ENCODE measurements at places on chromosomes 13 and 19.
A peak's percentile ranks its signal among the peaks of the same experiment; 100 is the strongest.

GRCh38 chr13:53138376-53139036 lies 109.9 kb downstream of the OLFM4 start:
- DNase-seq = no peak

- DNase-seq = no peak
These were observed 156.5 kb downstream of the LMO7 start for GRCh38 chr13:75792526-75793187.

- DNase-seq = no peak
These were observed 7.4 kb upstream of the CYP4F3 start for GRCh38 chr19:15633082-15633835.

DNA sequence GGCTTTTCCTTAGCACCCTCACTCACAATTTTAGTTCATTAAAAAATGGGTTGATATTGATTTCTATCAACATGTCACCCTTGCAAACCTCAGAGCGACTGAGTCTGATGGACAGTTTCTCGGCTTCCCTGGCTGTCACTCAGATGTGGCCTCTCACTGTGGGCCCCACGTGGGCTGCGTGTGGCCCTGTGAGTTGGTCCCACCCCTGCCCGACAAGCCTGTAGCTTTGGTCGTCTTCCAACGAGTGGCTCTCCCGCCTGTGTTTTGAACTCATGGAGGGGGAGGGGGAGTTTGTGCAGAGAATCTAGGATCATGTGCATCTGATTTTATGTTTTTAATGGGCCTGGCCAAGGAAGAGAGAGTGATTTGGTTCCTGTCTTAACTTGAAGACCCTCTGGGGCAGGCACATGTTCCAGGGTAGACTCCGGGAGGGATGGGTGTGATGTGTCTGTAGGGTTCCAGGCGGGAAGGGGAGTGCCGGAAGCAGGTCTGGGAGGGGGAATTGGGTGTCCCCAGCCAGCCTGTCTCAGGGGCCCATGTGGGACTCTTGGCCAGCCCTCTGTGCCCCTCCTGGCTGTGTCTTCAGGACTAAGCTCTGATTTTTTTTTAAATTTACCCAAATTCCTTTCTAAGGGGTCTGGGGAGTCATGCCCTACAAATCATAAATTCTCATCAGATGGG lies 18.9 kb downstream of the ATP11A start:
- DNase-seq = no peak

- no peak for DNase-seq
These were observed 67.3 kb downstream of the FOXO1 start for GRCh38 chr13:40599124-40599523.

DNA sequence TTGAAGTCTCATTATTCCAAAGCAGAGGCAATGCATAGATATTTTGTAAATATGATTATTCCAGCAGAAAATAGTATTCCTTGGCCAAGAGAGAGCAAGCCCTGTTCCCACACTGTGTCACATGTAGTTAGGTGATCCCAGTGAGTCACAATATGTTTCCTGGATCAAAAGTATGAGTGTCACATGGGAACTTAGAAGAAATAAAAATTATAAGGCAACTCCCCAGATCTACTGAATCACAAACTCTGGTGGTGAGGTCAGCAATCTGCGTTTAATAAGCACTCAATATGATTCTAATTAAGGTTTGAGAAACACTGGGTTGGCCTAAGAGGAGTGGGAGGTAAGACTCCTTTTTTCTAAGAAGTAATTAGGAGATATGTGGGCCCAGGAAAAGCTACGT lies 1504.5 kb upstream of the PCDH20 start:
- DNase-seq = no peak

- DNase-seq = no peak
These were observed 278.1 kb downstream of the DNAJC15 start for GRCh38 chr13:43301346-43301969.

GRCh38 chr13:99305566-99305965 lies 1.6 kb downstream of the GPR183 start:
- DNase-seq = no peak

- DNase-seq = no peak
These were observed 26.9 kb downstream of the TMED1 start for GRCh38 chr19:10808937-10809649.

GRCh38 chr19:1935484-1936208 lies 5.3 kb upstream of the CSNK1G2 start:
- DNase-seq = peak; percentile 92

GRCh38 chr19:56953470-56953869 lies 112.9 kb upstream of the PEG3 start:
- no peak for DNase-seq

GRCh38 chr13:48000559-48001113 lies 437 bp downstream of the SUCLA2 start:
- DNase-seq = no peak

DNA sequence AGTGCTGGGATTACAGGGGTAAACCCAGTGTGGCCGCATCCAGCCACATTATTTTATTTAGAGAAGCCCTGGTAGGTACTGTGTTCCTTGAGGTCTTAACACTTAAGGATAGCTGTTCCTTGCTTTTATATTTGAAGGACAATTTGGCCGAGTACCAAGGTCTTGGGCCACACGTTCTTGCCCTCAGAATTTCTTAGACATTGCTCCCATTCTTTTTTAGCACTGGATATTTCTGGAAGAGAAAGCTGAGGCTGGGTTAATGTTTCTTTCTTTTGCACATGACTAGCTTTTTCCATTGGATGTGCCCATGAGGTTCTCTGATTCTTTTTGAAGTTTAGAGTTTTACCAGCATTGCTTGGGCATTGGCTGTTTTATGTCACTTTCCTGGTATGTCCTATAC lies 5.5 kb upstream of the RNF113B start:
- DNase-seq = no peak

DNA sequence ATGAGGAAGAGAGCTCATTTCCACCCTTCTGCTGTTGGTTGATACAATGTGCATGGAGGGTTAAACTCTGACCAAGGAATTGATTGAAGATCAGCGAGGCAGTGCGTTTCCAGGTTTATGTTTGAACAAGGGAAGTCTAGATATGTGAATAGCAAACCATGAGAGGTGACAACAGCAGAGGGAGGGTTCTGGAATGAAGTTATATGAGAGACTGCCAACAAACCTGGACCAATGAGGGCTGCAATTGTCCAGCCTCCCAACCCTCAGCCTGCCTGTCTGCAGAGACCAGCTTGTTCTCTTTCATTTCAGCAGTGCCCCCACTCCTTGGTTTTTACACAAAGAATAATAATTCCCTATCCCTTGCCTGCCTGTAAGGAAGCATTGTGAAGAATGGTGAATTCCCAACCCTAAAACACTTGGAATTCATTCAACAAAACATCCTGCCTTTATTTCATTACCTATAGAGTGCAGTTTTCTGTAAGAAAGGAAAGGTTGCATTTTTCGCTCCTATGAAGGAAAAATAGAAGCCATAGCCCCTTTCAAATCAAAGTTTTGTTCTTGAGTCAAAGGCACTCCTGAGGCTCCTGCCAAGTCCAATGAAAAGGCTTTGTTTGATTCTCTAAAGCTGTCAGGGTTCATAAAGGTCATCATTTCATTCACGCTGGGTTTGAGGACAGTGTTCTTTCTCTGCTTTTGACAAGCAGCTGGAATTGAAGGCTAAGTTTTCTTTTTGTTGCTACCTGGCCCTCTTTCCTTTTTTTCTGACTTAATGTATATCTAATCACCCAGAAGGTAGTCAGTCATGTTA lies 53.6 kb upstream of the ABCC4 start:
- no peak for DNase-seq

- no peak for DNase-seq
These were observed 1138.8 kb upstream of the PCDH9 start for GRCh38 chr13:68368922-68369321.

DNA sequence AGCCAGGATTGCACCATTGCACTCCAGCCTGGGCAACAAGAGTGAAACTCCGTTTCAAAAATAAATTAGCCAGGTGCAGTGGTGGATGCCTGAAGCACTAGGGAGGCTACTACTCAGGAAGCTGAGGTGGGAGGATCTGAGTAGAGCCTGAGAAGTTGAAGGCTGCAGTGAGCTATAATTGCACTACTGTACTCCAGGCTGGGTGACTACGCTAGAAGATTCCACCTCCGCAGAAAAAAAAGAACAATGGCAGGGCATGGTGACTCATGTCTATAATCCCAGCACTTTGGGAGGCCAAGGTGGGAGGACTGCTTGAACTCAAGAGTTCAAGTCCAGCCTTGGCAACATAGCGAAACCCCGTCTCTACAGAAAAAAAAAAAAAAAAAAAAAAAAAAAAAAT lies 20.5 kb downstream of the HAUS8 start:
- no peak for DNase-seq

DNA sequence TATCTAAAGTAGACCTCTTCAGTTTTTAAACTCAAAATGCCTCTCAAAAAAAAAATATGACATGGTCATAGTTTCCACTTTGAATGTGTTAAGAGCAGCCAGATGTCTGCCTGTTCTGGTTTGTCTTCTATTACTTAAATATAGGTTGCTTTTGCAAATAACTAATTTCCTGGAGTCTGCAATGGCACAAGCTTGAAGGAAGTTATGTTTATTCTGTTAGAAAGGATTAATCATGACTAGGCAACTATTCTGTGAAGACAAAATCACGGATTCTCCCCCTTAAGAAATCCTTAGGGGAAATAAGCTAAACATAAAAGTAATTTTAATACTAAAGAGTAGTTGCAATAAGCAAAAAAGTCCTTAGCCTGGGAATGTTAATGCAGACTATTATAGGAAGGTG lies 26.3 kb downstream of the SKA3 start:
- no peak for DNase-seq

- no peak for DNase-seq
These were observed 17.2 kb downstream of the SLC27A1 start for GRCh38 chr19:17487284-17488121.

DNA sequence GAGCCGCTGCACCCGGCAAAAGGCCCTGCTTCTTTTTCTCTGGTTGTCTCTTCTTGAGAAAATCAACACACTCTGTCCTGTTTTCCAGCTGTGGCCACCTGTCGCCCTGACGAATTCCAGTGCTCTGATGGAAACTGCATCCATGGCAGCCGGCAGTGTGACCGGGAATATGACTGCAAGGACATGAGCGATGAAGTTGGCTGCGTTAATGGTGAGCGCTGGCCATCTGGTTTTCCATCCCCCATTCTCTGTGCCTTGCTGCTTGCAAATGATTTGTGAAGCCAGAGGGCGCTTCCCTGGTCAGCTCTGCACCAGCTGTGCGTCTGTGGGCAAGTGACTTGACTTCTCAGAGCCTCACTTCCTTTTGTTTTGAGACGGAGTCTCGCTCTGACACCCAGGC lies 17.2 kb downstream of the LDLR start:
- no peak for DNase-seq

GRCh38 chr19:16398530-16399249 lies 73.1 kb downstream of the EPS15L1 start:
- DNase-seq = no peak

GRCh38 chr19:18733196-18733647 lies 49.7 kb downstream of the CRTC1 start:
- DNase-seq = no peak

DNA sequence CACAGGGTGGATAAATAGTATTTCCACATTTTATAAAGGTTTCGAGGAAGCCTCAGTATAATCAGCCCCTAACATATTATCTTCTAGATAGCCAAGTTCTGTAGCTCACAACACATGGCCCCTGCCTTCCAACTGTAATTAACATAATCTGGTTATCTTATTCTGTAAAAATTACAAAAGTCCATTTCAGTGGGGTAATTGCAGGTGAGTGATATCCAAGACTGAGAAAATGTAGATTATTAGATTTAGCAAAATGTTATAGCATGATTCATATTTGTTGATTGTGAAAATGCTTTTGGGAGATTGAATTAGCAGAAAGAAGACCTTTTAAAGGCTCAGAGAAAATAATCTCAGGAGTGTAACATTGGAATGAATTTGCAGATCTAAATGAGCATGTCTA lies 168.3 kb upstream of the GPC6 start:
- DNase-seq = no peak

DNA sequence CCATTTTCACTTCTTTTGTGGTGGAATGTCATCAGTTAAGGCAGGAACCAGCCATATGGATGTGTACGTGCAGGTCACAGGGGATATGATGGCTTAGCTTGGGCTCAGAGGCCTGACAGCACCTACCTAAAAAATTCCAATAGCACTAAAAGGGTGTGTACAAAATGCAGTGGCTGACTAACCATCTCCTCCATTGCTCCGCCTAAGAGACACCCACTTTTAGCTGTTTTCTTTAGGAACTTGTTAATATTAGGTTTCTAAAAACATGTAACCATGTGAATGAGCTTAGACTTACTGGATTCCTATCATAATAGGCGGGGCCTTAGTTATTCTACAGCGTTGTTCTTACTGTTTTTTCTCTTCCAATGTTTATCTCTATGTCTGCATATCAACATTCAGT lies 25.8 kb downstream of the GP6 start:
- no peak for DNase-seq

DNA sequence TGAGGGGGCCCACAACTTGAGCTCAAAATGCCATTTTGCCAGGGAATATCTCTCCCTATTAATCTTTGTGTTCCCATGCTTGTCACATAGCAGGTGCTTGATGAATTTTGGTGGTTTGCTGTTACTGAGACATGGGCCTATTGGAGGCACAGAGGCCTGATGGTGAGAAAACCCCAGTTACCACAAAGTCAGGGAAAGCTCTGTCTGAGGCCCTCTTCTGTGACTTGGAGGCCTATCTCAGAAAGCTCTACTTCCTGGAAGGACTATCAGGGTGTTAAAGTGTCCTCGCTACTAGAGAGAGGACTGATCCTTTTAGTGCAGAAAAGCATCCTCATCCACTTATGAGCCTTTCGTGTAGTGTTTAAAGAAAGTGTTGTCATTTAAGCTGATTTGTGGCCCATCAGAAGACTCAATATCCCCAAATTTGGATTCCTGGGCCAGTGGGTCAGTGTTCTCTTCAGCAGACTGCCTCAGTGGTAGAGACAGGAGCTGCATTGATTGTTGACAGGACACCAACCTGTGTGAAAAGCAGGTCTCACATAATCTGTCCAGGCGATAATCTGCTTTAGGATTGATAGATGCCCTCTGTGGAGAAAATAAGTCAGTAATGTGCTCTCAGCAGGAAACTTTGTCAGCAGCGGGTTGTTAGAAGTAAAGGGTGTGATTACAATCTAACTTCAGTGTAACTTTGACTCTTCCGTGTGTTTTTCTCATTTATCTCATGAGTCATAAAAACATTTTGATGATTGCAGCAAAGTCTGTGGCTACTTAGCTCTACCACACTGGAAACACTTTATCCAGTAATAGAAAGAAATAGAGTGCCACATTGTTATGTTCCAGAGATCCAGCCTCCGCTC lies 121.0 kb downstream of the AKAP11 start:
- DNase-seq = no peak
